ENCODE measurements at places on chromosomes 4 and X.

DNA sequence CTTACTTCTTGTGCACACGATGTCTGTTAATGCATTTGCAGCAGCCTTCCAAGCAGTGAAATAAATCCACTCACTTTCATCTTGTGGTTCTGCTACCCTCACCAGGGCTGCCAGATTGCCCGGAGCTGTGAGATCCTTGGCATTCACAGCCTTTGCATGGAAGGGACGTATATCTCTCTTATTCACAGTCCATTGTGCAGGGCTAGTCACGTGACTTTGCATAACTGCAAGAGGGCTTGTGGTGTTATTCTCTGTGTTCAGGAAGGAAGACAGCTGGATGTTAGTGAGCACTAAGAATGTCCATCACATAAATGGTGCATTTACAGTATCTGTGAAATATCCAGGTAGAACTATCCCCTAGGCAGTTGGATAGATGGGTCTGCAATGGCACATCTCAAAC lies 96.5 kb upstream of the BEND4 start:
- no peak for DNase-seq

DNA sequence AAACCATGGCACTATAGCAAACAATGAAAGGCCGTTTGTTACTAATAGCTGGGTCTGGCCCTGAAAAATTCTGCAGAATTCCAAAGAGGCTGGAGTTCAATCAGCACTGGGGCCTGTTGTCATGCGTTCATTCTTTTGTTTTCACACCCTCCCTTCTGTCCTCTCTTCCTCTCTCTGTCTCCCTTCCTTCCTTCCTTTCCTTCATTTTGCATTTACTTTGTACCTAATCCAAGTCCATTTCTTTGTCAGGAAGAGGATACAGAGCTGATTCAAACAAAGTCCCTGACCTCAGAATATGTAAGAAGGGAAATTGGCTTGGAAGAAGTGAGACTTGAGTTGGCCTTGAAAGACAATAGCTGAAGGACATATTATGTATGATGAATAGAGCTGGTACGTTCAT lies 119.6 kb upstream of the LDB2 start:
- no peak for DNase-seq

DNA sequence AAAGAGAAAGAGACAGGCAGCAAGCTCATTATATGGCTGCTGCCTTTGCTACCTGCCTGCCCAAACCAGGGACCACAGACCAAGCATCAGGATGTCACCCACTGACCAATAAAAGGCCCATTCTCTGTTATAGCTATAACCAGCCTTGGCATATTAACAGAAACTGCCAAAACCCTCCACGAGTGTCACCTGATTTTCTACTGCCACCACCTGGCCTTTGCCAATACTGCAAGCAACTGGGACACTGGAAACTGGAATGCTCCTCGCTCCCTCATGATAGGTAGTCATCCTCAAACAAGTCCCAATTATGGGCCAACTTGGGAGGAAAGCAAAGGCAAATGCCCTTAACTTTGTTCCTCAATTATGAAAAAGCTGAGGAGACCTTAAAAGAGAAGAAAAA lies 76.0 kb downstream of the SPIN4 start:
- DNase-seq = peak; percentile 3

DNA sequence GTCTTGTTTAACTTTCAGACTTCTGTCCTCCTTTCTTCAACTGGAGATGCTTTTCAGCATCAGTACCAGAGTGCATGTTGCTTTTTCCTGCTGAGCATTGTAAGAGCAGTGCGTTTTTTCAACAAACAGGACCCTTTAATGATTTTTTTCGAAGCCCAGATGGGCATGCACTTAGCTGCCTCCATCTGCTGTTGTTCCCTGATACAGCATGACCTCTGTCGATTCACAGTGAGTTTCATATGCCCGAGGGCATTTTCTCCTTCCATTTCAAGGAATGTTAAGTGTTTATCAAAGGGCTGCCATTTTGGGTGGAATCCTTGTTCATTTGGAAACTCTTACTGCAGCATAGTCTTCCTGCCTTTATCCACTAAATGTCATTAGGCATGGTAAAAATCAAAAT lies 428.6 kb downstream of the DTHD1 start:
- no peak for DNase-seq

DNA sequence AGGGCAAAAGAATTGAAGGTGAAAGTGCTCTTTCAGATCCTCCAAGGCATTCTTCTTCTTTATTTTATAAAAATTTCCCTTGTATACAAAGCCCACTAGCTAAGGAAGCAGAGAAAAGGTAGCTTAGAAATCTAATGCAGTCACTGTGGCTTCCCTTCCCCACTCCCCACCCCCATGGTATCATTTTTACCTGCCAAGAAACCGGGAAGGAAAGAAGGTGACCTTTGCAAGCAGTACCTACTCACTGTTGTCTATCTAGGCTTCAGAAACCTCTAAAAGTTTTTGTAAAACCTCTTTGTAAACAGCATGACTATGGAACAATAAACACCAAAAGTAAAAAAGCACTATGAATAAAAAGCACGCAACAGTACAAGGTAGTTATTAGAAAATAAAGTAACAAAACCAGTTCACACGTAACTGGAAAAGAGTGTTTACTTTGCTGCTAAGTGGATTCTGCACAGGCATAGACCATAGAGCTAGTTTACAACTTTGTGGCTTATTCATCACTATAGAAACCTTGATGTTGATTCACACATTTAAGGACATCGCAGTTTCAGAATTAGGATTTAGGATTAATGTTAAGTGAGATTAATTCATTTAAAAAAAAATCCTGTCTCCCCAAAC lies 109.6 kb upstream of the FTHL17 start:
- no peak for DNase-seq

- DNase-seq = no peak
These were observed 39.1 kb downstream of the HEPH start for GRCh38 chrX:66203114-66203513.

- no peak for DNase-seq
These were observed 94.7 kb upstream of the NAP1L5 start for GRCh38 chr4:88792268-88792781.

- no peak for DNase-seq
These were observed 93.0 kb downstream of the CORIN start for GRCh38 chr4:47744843-47745382.

DNA sequence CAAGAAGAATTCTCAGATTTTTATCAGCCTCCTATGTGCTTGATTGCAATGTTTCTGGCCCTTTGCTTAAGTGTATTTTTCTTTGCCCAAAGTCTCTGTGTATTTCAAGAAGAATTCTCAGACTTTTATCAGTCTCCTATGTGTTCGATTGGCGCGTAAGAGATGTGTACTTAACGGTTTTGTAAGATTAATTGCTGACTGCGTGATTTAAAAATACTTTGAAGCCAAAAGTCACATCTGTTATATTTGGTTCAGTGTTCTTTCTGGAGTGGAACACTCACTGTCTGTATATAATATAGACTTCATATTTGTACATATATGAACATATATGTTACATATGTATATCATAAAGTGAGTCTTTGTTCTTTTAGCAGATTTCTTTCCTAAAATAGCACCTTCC lies 11.4 kb downstream of the SCML1 start:
- DNase-seq = no peak

- DNase-seq = no peak
These were observed 169.2 kb upstream of the MAGEB18 start for GRCh38 chrX:25968920-25969319.

DNA sequence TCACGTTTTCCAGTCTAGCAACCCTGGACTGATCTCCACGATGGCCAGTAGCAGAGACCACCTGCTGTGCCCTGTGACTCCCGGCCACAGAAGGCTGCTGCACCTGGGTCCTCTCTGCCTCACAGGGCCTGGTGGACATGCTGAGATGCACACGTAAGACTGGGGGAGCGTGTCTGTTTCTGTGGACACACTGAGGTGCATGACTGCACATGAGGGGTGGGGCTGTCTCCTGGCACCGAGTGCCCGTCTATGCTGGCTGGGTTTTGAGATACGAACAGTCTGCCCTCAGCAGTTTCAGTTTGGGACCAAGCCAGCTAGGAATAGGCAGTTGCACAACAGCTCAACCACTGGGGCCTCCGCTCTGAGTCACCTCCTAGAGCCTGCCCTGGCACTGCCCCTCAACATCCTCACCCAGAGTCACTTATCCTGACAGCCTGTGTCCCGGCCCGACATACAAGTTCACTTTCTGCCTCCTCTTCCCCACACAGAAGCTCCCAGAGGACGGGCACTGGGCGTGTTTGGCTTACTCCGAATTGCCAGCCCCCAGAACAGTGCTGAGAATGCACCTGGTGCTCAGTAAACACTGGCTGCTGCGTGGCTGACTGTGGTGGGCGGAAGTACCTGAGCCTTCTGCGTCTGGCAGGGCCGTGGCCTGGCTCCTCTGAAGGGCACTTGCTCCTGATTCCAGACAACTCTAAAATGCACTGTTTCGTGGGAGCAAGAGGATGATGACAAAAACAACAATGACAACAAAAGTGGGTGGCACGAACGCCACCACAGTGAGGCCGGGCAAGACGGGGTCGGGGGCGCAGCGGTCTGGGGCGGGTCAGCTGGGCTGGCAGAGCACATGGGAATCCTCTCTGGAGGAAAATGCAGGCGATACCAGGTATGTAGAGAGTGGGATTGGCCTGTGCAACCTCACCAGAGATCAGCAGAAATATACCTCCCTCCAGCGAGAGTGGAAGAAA lies 30.9 kb downstream of the RNF212 start:
- DNase-seq = no peak

GRCh38 chr4:137124278-137124932 lies 407.9 kb downstream of the PCDH18 start:
- DNase-seq = no peak

- DNase-seq = no peak
These were observed 76.4 kb upstream of the MYOZ2 start for GRCh38 chr4:119059221-119059620.

DNA sequence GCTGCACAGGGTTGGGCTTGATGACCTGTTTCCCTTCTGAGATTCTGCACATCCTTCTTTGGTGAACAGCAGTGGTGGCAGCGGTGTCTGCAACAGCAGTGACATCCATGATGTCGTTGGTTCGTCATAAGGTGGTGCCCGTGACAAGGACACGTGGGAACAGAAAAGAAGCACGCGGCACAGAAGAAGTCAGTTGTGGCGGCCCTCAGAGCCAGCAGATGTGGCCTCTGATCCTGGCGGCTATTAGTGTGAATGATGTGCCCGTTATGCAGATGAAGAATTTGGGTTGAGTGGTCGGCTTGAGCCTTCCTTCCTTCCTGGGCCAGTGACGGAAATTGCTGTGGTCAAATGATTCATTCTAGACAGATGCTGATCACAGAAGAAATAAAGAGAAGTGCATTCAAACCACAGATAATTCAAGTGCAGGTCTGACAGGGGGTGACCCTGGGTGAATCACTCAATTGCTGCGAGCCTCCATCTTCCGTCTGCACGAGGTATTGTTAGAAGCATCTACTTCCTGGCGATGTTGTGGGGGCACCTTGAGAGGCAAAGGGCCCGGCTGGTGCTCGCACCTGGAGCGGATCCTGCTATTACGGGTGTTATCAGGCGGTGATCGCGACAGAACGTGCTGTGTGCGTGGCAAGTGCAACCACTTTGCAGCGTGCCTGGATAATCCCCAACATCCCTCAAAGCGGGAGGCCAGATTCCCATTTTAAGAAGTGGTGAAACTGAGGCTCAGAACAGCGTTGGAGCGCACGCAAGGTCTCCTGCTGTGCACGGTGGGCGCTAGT lies 215.2 kb upstream of the PSAPL1 start:
- DNase-seq = peak; percentile 27

GRCh38 chr4:16136827-16137226 lies 53.0 kb upstream of the PROM1 start:
- no peak for DNase-seq

- no peak for DNase-seq
These were observed 22.1 kb upstream of the CEP135 start for GRCh38 chr4:55926610-55927009.

GRCh38 chr4:3445111-3445820 lies 3.5 kb downstream of the HGFAC start:
- no peak for DNase-seq

DNA sequence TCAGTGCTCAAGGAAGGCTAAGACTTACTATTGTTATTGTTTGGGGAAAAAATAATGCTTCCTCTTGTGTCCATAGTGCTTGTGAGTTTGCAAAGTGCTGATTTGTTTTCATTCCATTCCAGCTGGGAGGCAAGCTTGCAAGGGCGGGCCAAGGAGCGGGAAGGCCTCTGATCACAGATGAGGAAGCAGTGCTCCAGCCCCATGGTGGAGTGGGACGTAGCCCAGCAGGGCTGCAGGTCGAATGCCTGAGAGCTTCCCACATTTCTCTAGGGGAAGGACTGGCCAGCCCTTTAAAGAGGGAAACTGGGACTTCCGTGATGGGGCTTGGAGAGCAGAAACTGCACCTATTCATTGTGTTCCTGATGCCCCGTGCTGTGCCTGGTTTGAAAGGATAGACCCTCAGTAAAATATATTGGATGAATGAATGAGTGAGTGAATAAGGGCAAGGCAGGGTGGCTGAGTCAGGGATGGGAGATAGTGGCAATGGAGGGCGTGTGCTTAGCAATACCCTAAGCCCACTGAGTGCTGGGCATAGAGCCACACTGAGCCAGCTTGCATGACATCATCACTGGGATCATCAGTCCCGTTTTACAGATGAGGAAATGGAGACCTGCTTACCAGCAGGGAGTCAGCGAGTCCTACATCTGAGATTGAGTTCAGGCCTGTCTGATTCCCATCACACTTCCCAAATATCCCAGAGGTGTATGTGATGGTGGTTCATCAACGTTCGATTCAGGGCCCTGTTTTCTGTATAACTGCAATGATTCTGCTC lies 17.9 kb upstream of the NSG1 start:
- DNase-seq = no peak

- DNase-seq = no peak
These were observed 168.9 kb upstream of the PUDP start for GRCh38 chrX:7316887-7317286.

- DNase-seq = no peak
These were observed 52.2 kb downstream of the PRDM5 start for GRCh38 chr4:120870279-120870673.

- DNase-seq = no peak
These were observed 57.5 kb downstream of the PTCHD1 start for GRCh38 chrX:23392195-23392594.

GRCh38 chrX:150038315-150038714 lies 100.0 kb upstream of the EOLA2 start:
- no peak for DNase-seq

DNA sequence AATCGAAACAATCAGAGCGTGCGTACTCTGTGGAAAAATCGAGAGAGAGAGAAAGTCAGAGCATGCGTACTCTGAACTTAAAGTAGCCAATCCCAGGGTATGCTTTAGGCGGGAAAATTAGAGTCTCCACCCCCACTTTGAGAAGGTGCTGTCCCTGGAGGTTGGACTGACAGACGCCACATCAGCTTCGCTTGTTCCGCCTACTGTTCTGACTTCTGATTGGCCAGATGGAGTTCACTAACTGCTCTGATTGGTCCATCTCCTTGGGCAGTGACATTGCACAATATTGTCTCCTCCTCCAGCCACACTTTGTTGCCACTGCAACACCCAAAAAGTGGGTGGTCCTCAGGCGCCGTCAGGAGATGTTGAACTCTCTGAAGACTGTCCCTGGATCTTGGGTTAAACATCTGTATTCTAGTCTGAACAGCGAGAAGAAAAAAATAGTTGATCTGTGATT lies at the start of gene SSX5:
Gene SSX5, minus strand, starts transcription at position 51 of the 457 bp plus-strand sequence. CDS start 1,437 bp downstream, outside the sequence.
- DNase-seq = no peak

DNA sequence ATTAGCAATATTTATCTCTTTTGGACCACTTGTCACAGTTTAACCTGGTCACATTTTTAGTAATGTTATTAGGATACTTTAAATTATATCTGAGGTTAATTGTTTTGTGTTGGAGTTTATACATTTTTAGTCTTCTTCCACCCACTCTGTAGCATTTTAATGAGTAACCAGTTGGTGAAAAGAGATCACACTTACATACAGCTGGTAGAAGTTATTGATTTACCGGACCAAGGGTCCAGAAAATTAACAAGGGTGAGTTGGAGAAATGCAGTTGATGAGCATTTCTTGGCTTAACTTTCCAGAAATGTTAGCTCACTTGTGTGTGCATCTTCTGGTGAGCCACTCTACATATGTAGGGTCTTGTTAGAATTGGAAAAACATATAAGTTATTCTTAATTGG lies 219.6 kb downstream of the GRXCR1 start:
- DNase-seq = no peak

Measured in stimulated activated CD4-positive, alpha-beta T cell treated with anti-CD3 and anti-CD28 coated beads, Interleukin-4, amount 100 ng/mL, for 1 hour (primary cell).